ENCODE measurements at places on chromosomes 1 and 21.

DNA sequence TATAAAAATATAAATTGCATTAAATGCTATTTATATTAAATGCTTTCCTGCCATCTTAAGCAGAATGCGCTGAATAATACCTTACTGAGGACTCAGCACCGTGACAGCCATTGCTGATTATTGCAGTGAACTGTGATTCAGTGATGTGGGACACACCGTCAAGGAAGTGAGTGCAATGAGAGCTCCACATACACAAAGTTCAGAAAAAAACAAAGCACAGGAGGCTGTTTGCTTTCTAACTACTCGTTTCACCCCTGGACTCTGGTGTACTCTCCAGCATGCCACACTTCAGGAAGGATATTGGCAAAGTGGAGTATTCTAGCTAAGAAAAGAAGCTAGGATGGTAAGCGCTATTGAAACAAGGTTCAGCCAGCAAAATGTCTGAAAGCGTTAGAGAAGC is 57.4 kb upstream of the CXADR start:
- no peak for DNase-seq

- no peak for DNase-seq
Observed at GRCh38 chr1:24920533-24920925, 9.5 kb downstream of the RUNX3 start.

GRCh38 chr21:33261635-33262034 is 4.5 kb upstream of the IL10RB start:
- DNase-seq, result no peak

DNA sequence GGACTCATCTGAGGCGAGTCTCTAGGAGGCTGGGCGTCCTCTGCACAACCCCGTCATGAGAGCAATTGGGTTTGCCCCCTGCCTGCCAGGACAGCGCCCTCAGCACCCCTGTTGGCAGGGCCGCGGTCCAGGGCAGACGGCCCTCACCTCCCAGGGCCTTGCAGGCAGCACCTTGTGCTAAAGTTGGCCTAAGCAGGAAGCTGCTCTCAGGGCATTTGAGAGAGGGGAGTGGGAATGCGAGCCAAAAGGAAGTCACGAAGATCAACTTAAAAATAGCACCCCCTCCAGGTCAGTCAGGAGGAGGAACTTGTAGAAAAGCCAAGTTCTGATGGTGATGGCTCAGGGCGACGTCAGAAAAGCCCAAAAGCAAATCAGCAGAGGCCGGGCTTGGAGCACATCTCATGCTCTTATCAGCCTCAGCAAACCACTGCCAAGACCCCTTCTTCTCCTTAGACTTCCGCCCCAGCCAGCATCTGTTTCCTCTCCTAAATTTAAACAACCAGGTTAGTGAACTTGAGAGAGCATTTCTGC is 12.6 kb upstream of the ADORA3 start:
- DNase-seq, result peak; percentile 35

- DNase-seq, result no peak
Observed at GRCh38 chr1:28436211-28436769, 66.8 kb downstream of the PHACTR4 start.

DNA sequence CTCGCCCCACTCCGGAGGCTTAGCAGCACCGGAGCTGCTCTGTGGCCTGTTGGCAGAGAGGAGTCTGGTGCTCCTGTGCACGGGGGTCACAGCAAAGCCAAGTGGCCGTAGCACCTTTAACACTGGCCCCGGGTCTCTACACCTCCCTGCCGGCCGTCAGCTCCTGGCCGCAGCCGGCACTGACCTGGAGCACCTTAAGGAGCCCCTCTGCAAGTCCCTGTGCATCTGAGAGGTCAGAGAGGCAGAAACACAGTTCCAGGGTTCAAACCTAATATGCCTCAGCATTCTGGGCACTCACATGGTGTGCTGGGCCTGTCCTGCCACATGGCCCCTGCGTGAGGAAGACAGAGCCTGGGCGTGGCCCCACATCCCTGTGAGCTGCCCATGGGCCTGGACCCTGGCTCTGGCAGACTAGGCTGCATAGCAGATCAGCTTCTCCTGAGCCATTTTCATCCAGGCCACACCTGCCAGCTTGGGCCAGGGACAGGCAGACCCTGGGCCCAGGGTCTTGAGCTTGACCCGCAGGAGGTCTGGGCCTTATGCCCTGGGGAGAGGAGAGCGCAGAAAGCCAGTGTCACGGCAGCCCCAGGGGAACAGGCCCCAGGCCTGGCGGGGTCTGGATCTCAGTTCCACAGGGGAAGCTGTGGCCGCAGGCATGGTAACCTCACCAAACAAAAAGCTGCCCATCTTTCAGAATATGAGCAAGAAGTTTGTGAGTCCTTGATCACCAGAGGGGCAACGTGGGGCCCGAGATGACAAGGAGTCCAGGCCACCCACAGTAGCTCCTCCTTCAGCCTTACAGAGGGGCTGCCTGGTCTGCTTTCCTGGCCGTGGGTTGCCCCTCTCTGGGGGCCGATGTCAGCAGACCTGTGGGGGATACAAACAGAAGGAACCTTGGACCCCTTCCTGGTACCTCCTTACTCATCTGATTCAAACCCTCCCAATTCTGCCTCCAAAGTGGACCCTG is 146.0 kb upstream of the COL6A1 start:
- no peak for DNase-seq
